Endothelial cell of umbilical vein (primary cell): ENCODE measurements at places on chromosomes 16 and 17. TPM values are rescaled to one million over a fixed set of nuclear protein-coding genes. Genes with fewer than 3 reads are reported as not detected.

The UBE2I gene
- 230 and 233 TPM in 2 replicates for total RNA-seq

The GCGR gene
- not detected in 2 replicates for total RNA-seq

The CMTM2 gene
- total RNA-seq: not detected in 2 replicates

The GUCY2D gene
- total RNA-seq: not detected in 2 replicates

The HBM gene
- not detected in 2 replicates for total RNA-seq

The ITGA2B gene
- total RNA-seq: 0.48 and 0.82 TPM in 2 replicates

The TGFB1I1 gene
- total RNA-seq: 115 and 123 TPM in 2 replicates
